Urinary bladder (tissue), 4 donors: ENCODE measurements at places on chromosomes 3 and 15.

GRCh38 chr15:99054892-99055291 is 47.3 kb upstream of the PGPEP1L start:
- no peak for DNase-seq

- DNase-seq, result no peak
Measured at GRCh38 chr3:135558906-135559305, 406.6 kb upstream of the PPP2R3A start.

- no peak for DNase-seq
Measured at GRCh38 chr3:197376020-197376419, 77.6 kb upstream of the DLG1 start.

DNA sequence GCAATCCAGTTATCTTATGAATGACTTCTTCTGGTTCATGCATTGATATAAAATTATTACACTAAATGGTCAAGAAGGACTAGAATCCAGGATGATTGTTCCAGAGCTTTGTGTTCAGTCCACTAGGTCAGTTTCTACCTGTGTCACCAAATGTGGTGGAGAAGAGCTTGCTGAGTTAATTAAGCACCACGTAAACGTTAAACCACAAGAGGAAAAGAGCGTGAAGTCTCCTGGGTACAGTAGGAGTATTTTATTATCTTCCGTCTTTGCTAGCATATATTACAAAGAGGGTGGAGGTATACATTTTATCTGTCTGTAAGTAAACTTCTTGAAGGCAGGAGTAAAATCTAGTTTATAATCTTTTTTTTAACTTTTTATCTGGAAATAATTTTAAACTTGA is 23.5 kb downstream of the CHP1 start:
- no peak for DNase-seq
